ENCODE measurements at places on chromosomes 2 and 18.

DNA sequence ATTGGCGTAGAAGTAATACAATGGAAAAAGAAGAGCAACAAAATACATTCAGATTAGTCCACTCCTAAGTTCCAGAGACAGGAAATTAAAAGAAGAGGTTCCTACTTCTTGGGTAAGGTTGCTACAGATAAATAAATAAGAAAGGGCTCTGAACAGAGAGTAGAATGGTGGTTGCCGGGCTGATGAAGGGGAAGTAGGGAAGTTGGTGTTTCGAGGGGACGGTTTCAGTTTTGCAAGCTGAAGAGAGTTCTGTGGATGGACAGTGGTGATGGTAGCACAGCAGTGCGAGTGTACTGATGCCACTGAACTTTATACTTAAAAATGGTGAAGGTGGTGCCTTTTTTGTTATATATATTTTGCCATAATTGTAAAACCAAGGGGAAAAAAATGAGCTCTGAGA, 48.2 kb downstream of the CABYR start:
- no peak for DNase-seq

GRCh38 chr2:71548646-71549425, 95.5 kb downstream of the DYSF start:
- peak; percentile 57 for DNase-seq

- no peak for DNase-seq
These were observed 500.9 kb downstream of the TNS1 start for GRCh38 chr2:217501887-217502286.

- no peak for DNase-seq
These were observed 206.3 kb upstream of the GULP1 start for GRCh38 chr2:188085421-188085820.

GRCh38 chr2:54775710-54776109, 52.2 kb downstream of the EML6 start:
- no peak for DNase-seq

DNA sequence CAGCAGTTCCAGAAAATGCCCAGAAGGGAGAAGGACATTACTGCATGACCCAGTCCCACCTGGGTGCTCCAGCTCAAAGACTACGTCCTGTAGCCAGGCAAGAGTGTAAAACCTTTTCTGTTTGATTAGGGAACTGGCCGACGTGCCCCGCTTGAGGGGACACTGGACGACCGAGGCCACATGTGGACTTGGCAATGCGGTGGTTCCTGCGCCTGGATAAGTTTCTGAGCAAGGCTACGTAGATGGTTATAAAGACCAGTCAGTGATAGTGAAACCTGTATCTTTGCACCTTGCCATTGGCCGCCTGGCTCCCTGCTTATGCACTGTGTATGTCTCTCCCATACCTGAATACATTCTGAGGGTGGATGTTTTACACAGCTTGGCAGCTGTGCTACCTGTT, 567.0 kb upstream of the CRIM1 start:
- no peak for DNase-seq

GRCh38 chr2:66789741-66790140, 354.8 kb downstream of the MEIS1 start:
- DNase-seq: peak; percentile 98
